Germinal center (tissue), 1 donor: ENCODE measurements at places on chromosomes 5 and 9.

GRCh38 chr5:77086368-77086688 lies 757 bp downstream of the ZBED3 start:
- no peak for DNase-seq

DNA sequence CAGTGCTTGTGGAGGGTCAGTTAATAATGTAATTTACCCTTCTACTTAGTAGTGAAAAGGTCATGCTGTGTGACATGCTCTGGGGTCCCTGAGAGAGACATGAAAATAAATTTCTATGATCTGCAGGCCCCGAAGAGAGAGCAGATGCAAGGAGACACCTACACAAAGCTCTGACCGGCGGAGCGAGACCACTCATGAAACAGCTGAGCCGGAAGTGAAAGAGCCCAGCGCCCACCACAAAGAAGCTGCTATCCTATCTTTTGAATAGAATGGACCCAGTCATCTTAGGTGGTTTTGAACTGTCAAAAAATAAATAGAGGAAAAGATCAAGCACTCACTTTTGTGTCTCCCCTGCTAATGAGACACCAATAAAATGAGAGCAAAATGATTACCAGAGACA lies 190.0 kb downstream of the MED10 start:
- DNase-seq, result peak; percentile 59

DNA sequence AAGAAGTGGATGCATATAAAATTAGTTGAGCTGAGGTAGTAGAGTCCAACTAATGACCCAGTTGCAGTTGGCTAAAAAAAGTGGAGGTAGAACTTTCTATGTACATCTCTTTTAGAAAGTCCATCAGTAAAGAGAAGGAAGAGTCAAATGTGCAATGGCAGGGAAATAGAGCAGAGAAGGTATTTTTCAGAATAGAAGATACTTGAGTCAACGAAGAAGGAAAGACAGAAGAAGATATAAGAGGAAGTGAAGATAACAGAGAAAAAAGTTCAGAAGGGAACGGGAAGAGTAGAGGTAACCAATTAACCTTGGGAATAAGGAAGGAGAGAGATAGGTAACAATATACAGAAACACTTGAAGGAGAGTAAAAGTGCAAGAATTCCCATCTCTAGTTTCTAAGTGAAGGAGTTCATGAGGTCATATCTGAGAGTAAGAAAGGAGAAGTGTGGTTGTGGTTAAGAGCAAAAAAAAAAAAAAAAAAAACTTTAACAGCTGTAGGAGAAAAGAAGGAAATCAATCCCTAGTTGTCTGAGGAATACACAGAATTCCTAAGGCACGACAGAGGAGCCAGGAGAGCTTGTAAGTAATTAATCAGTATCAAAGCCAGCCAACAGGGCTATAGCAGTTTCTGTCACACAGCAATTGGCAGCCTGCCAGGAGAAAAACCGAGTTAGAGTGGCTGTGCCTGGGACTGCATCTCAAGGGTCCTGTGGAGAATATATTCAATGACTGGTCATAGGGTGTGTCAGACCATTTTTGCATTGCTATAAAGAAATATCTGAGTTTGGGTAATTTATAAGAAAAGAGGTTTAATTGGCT lies 61.0 kb downstream of the ARL15 start:
- DNase-seq, result no peak

- DNase-seq, result no peak
Measured at GRCh38 chr9:98854266-98854665, 46.8 kb downstream of the GALNT12 start.

GRCh38 chr5:177590406-177590805 lies 1.6 kb upstream of the TMED9 start:
- DNase-seq, result no peak

DNA sequence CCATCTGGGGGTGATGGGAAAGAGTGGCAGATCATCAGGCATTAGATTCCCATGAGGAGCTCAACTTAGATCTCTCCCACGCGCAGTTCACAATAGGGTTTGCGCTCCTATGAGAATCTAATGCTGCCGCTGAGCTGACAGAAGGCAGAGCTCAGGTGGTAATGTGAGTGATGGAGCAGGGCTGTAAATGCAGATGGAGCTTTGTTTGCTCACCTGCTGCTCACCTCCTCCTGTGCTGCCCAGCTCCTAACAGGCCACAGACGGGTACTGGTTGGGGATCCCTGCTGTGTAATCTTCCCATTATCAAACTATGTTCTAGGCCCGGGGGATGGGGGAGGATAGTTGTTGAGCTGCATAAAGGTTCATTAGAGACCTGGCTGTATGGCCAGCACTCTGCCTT lies 58.4 kb downstream of the UGCG start:
- no peak for DNase-seq

- no peak for DNase-seq
Measured at GRCh38 chr5:56356121-56356835, 123.1 kb upstream of the ANKRD55 start.

- no peak for DNase-seq
Measured at GRCh38 chr5:133881576-133882388, 86.6 kb downstream of the C5orf15 start.

DNA sequence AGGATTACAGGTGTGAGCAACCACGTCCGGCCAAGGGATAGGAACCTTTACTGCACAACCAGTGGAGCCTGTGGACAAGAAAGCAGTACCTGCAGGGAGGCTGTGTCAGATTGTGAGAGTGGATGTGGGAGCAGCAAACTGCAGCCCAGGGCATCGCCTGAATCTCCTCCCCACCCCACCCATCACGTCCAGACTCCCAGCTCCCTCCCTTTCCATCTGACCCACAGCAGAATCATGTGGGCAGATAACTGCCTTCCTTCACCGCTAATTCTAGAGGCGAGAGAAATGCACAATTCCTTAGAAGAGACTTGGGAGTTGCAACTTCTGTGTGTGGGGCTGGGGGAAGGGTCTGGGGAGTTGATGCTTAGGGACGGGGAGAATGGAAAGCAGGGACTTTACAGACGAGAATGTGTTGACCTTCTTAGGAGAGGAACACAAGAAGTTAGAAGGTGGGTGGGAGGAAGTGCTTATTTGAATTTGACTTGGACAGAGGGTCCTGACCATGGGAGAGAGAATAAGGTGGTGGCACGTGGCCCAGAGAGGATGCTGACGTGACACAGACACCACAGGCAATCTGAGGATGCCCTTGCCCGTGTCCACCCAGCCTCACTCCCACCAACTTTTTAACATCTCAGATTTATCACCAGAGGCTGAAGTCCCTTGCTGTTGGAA lies 4.5 kb upstream of the LCP2 start:
- no peak for DNase-seq

DNA sequence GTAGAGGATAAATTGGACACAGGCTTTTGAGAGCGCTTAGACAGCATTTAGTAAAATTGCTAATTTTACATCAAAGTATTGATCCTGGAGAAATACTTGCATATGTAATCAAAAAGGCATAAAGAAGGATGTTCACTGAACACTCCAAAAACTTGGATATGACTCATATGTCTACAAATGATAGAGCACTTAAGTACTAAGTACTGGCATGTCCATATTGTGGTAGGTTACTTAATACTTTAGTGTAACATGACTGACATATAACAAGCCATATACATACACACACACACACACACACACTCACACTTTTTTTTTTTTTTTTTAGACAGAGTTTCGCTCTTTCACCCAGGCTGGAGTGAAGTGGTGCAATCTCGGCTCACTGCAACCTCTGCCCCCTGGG lies 361.9 kb downstream of the ARHGEF28 start:
- DNase-seq, result no peak
